ENCODE measurements at places on chromosomes 5 and 9.

DNA sequence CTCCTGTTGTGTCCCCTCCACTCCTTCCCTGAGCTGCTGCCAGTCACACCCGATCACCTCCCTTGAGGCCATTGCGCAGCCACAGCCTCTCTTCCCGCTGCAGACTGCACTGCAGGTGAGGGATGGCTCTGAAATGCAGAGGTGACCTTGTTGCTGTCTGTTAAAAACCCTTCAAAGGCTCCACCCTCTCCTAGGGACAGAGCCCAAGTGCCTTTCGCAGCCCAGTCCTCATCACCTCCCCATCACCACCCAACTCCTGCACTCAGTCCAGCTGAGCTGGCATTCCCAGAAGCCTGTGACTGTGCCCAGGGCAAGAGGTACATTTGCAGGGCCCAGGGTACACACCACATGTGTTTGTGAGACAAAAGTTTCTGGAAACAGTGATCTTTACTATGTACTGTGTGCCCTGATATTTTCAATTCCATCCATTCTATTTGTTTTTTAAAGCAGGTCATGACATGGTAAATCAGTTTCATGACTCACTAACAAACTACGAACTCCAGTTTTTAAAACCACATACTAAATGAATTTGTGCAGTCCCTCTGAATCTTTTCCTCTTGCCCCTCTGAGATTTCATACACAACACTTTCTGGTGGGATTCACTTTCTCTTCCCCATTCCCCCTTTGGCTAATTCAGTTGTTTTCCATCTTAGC, 73.0 kb upstream of the SPOCK1 start:
- no peak for DNase-seq

DNA sequence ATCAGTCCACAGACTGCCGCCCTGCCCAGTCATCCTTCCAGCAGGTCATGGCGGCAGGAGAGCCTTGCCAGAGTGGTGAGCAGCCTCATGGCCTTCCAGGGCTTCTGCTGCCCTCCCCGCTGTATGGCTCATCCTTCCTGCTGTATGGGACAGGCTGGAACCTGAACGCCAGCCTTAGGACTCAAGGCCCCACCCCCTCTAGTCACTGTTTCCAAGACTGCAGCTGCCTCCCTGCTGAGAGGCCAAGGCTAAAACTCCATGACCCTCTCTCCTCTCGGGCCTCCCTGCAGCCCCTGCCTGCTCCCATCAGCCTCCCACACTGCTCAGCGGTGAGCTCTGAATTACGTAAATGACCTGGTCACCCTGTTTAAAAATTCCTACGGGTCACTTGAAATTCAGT, 227.5 kb downstream of the AGTPBP1 start:
- DNase-seq = no peak

DNA sequence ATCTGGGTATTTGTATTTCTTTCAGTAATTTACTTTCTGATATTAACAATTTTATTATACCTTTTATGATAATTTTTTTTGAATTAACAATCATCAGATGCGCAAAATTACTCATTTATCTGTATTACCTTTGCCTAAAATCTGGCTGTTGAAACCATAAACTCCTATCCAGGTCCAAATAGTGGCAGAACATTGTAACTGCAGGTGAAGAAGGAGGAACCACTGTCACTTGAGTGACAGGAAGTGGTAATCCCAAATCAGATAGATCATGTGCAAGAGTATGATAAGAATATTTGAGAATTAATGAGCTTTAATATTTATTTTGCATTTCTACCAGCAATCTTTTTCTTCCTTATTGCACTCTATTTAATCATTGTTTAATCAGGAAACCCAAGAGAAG, 139.3 kb upstream of the TLE4 start:
- no peak for DNase-seq

- no peak for DNase-seq
These were observed 67.9 kb upstream of the RXRA start for GRCh38 chr9:134258332-134258731.

- DNase-seq = no peak
These were observed 143.4 kb downstream of the PALM2AKAP2 start for GRCh38 chr9:109923471-109923760.

GRCh38 chr5:13510616-13511015, 433.9 kb downstream of the DNAH5 start:
- DNase-seq = no peak

GRCh38 chr5:110932755-110933488, 138.6 kb upstream of the TSLP start:
- no peak for DNase-seq

DNA sequence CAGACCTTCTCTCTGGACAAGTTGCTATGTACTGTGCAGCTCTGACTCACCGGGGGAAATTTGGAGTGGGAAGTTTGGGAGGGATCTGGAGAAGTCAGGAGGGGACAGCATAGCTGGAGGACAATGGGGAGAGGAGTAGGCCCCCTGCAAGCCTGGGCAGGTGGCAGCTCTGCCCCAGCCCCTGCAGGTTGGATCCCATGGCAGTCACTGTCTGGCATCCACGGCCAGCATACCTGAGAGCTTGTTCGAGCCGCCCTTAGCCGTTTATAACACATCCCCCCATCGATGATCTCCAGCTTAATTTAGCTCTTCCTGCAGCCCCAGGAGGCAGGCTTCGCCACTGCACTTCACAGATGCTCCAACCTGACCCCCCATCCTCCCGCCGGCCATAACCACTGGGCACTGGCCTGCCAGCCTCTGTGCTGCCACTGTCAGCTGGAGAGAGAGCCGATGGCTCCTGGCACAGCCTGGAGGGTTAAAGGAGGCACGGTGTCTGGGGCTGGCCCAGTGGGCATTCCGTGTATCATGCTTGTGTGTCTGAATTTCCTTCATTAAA, 57.7 kb upstream of the RNU6ATAC start:
- DNase-seq = no peak

Data from GM06990 (cell line).